ENCODE measurements at places on chromosomes 3 and 15.

DNA sequence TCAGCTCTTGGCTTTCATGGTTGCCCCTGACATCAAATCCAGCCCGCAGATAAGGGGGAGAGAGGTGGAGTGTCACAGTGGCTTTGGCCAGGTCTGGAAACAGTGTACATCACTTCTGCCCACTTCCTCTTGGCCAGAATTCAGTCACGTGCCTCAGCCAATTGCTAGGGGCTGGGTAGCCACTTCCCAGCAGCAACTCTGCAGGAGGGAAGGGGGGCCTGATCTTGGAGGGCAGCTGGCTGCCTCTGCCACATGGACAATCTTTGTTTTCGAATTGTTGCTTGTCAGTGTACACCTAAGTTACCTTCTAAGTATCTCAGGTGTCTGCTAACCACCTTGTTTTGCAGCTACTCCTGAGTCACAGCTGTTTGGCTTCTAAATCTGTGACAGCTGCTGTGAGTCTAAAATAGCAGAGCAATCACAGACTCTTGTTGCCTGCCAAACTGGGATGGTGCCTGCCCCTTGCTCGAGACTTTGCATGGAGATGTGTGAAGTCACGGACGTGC lies 41.0 kb upstream of the LIMD1 start:
- DNase-seq: no peak

DNA sequence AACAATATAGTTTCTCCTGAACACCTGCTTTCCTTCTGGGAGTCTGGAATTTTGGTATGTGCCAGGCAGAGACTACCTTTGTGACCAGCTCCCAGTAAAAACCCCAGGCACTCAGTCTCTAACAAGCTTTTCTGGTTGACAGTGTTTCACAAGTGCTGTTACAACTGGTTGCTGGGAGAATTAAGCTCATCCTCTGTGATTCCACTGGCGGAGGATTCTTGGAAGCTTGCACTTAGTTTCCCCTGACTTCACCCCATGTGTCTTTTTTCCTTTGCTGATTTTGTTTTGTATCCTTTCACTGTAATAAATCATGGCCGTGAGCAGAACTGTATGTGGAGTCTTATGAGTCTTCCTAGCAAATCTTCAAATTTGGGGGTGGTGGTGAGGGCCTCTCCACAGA lies 5.7 kb upstream of the TAGLN3 start:
- DNase-seq: no peak

DNA sequence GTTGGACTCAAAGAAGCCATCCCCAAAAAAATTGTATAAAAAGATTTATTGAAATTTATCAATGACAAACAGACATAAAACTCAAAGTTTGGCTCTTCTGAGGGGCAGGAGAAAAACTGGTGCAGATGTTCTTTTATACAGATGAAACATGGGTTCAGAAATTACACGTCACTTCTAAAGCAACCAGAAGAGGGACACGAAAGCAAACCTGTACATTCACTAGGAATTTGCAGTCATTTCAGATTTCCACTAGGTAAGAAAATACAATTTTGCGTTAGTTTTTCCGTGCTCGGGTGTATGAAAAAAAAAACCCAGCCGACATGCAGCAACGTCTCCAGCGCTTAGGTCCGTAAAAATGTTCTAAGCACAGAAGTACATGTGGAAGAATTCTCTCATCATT lies 41.8 kb downstream of the ANP32A start:
- no peak for DNase-seq

- DNase-seq: peak; percentile 80
Measured at GRCh38 chr3:14461748-14462324, 59.4 kb downstream of the SLC6A6 start.

DNA sequence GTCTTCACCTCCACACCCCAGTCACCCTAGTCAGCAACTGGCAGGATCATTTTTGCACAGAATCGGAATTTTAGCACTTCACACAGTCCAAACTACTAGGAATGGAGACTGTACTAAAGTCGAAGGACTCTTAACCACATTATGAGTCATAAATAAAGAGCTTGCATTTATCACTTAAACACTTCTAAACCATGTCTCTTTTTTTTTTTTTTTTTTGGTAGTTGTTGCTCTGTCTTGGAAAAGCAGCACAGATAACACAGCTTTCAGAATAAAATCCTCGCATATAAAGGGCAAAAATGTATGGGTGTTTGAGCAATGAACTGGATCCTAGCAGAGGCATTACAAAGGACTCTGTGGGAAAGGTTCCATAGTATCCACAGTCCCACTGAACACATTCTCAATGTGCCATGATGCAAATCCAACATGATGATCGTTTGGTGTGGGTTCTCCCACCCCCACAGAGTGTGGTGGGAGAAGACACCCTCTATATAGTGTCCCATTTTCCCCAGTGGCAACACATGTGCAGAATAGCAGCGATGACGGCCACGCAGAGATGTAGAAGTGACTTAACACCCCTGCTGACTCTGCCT lies 47.1 kb downstream of the FOXP1 start:
- DNase-seq: no peak

- no peak for DNase-seq
Measured at GRCh38 chr15:84033793-84034553, 201.6 kb upstream of the GOLGA6L4 start.

- no peak for DNase-seq
Measured at GRCh38 chr3:161568671-161569070, 72.1 kb downstream of the OTOL1 start.

DNA sequence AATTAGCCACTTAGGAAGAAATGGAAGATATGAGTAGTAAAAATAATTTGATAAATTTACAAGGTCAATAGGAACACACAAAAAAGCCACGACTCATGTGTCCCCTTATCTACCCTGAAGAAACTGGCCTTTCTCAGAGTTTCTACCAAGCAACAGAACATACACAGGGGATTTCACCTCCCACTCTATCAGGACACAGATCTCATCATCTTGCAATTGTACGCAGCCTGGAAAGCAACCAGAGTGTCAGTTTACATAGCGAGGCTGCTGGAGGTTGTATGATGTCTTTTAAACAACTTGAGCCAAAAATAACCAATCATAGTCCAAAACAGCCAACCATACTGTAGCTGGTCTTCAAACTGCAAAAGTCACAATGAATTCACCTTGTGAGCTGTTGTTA lies 19.7 kb upstream of the LMOD3 start:
- no peak for DNase-seq

GRCh38 chr3:154018100-154018696 lies 103.0 kb upstream of the ARHGEF26 start:
- peak; percentile 5 for DNase-seq
